ENCODE measurements at places on chromosomes 7 and 10. TPM values are rescaled to one million over a fixed set of nuclear protein-coding genes. Genes with fewer than 3 reads are reported as not detected.

MYO1G gene
- total RNA-seq = 0.16 TPM

GRID2IP gene
- not detected for total RNA-seq

SEC61G gene
- 363 TPM for total RNA-seq

LRRC72 gene
- not detected for total RNA-seq

DKK1 gene
- total RNA-seq = 538 TPM

Measured in A549 treated with Mapracorat at 1 μM for 4 hours (cell line).